ENCODE measurements at places on chromosomes 12 and 14.
A peak's percentile ranks its signal among the peaks of the same experiment; 100 is the strongest.

- DNase-seq = no peak
These were observed 34.0 kb downstream of the SH2B3 start for GRCh38 chr12:111439657-111440151.

- DNase-seq = peak; percentile 31
These were observed 9.3 kb upstream of the USP15 start for GRCh38 chr12:62250671-62251608.

DNA sequence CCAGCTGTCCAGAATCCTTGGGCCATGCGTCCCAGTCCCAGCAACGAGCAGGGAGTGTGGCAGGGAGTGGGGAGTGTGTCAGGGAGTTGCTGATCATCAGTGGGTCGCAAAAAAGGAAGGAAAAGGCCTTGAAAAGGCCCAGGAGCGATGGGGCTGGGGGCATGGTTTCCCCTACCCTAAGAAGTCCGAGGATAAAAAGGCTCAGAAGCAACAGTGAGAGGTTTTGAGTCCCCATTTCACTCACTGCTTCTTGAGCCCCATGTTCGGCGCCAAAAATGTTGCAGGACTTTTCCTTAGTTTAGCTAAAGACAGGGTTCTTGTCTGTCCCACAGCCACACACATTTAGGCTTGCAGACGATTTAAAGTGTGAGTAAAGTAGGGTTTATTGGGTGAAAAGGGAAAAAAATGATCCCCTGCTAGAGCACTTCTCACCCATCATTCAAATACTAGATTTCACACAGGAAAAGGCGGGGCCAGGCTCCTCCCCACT lies 189.5 kb downstream of the KCNC2 start:
- no peak for DNase-seq

- no peak for DNase-seq
These were observed 180.9 kb downstream of the RAD51B start for GRCh38 chr14:68000511-68000910.

DNA sequence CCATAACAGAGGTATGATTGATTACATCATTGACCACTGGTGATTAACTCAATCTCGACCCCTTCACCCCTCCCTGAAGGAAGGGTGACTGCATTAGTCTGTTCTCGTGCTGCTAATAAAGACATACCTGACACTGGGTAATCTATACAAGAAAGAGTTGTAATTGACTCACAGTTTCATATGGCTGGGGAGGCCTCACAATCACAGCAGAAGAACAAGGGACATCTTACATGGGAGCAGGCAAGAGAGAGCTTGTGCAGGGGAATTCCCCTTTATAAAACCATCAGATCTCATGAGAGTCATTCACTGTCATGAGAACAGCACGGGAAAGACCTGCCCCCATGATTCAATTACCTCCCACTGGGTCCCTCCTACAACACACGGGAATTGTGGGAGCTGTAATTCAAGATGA lies 55.9 kb upstream of the TMCC3 start:
- no peak for DNase-seq

- no peak for DNase-seq
These were observed 67.4 kb downstream of the ACTN1 start for GRCh38 chr14:68911594-68912227.

GRCh38 chr12:45518291-45519235 lies 210.9 kb upstream of the ARID2 start:
- DNase-seq = no peak

DNA sequence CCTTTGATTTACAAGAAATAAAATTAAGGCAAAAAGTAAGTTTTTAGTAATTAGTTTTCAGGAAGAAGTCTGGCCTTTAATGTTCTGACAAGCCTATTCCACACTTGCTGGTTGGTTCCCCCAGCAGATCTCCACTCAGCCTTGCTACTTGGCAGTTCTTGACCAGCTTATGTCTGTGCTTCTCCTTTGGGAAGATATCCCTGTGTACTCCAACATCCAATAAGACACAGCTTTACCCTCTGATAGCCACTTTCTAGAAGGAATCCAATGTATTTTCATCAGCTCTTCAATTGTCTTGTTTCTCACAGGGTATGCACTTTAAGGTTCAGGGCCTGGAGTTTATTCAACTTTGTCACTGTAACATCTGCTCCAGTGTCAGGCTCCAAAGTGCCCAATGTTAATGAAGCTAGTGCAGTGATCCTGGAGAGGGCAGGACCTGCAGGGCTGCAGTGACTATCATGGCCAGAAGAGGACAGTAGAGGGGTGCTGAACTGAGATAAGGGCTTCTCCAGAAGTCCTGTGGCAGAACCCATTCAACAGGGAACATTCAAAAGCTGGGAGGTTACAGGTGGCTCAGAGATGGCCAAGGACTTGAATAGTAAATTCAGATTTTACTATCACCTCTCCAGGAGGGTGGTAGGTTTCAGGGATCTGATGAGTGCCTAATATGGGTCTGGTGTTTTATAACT lies 22.9 kb downstream of the JKAMP start:
- DNase-seq = no peak

- no peak for DNase-seq
These were observed 14.8 kb downstream of the DEGS2 start for GRCh38 chr14:100144645-100144995.

DNA sequence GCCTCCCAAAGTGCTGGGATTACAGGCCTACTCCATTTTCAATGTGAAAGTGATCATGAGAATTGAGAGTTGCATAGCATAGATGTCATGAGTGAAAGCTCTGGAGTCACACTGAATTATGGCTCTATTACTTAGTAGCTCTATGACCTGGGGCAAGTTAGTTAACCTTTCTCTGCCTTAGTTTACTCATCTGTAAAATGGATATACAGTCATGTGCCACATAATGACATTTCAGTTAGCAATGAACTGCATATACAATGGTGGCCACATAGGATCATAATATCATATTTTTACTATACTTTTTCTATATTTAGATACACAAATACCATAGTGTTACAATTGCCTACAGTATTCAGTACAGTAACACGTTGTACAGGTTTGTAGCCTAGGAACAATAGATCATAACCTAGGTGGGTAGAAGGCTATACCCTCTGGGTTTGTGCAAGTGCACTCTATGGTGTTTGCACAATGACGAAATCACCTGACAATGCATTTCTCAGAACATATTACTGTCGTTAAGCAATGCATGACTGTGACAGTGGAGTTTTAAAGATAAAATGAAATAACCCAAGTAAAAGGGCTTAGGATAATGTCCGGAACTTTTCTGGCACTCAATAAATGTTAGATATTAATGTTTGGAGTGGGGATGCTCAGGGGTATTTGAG lies 53.1 kb downstream of the ZFYVE26 start:
- no peak for DNase-seq

DNA sequence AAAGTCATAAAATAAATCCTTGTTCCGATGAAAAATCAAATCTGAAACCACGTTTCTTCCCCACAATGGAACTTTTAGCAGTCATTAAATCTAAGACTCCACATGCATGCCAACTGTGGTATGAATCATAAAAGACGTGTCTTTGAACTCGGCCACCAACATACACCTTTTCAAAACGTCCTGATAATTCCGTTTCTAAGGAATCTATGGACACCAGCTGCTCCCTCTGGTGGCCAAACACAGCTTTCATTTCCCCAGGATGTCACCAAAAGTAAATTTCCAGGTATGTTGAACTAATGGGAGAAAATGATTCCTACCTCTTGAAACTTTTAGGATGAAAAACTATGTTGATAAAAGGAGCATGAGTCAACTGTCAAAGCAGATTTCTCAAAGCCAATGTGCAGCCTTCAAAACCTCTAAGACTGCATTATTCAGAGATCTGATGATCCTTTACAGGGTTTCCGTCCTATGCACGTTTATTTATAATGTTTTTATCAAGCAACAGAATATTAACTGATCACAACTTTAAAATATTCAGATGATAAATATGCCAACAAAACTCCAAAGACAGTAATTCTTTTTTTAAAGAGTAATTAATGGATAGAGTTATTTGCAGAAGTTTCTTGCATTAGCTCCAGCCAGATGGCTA lies 96.2 kb downstream of the CIT start:
- no peak for DNase-seq

DNA sequence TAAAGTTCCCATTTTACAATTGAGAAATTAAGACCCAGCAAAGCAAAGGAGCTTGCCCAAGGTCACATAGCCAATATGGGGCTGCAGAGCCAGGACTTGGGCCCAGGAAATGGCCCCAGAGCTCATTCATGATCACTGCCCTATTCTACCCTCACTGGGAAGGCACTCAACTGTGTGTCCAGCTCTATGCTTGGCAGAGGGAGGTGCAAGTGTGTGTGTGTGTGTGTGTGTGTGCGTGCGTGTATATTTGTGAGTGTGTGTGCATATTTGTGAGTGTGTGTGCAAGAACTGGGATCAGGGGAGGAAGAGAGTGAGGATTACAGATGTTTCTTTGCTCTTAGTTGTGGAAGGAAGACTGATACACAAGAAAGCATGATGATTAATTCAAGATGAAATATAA lies 151.2 kb upstream of the CRY1 start:
- no peak for DNase-seq

- DNase-seq = no peak
These were observed 78.2 kb downstream of the SCN8A start for GRCh38 chr12:51669271-51669670.

- DNase-seq = no peak
These were observed 313.2 kb downstream of the PCNX1 start for GRCh38 chr14:71220462-71220861.

- DNase-seq = no peak
These were observed 95.6 kb downstream of the CPNE8 start for GRCh38 chr12:38809832-38810231.

Measured in BJ (cell line).